ENCODE measurements at places on chromosomes 11 and 22.

DNA sequence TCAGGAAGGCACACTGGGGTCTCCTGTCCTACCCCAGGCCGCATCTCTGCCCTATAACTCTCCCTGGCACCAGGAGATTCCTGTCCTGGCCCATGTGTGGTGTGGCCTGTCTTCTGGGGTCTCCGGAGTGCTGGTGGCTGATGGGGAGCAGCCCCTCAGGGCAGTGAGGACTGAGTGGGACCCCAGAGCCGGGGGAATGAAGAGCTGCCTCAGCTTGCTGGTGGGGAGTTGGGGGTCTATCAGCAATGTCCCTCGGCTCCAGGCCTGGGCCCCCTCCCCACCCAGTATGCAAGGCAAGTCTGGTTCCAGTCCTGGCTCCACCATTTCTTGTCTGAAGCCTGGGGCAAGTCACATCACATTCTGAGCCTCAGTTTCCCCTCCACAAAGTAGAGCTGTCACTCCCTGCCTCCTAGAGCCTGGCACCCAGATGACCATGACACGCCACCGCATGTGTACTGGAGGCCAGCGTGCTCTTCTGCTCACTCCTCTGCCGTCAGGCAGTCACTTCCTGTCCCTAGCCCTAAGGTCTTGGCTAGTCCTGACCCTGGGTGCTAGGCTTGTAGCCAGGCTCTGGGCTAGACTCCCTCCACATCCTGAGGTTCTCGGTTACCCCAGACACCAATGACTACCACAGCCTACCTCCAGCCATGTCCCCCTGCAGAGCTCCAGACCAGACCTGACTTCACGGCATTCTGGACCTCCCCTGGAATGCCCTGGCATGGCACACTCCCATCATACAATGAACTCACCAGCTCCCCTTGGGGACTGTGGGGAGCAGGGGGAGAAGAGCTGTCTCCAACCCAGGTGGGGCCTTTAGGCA lies 12.8 kb downstream of the ARAP1 start:
- DNase-seq: no peak

DNA sequence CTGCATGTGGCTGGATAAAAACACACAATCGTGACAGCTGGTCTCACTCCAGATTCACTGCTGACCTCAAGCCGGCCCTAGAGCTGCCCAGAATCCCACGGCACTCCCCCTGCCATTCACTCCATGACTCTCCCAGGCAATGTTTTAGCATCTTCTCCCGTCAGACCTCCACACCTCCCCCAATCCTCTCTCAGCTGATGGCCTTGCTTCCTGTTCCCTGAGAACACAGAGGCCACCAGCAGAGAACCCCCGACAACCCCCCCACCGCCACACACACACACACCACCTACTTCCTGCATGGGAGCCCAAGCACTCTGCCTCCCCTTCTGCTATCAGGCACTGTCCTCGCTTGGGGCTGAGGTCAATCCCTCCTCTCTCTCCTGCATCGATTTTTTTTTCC lies 9.3 kb downstream of the TNKS1BP1 start:
- no peak for DNase-seq

DNA sequence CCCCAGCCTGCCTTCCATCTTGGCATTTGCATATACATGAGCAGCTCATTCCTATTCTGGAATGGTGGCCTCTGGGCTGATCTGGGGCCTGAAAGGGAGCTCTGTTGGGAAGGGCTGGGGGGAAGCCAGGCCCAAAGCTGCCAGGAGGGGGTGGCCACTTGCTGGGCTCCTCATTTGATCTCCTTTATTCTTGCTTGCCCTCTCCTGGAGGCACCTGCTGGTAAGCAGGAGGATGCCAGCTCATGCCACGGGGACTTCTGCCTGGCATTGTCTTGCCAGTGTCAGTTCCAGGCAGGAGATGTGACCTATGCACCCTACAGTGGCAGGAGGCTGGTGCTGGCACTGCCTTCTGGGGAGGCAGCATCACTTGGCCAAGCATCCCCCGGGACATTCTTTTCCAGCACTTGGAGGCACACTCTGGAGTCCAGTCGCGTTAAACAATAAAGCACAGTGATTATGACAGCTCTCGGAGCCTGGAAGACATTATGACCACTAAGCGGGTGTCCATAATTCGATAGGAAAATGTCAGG lies 128.3 kb downstream of the NTM start:
- no peak for DNase-seq

DNA sequence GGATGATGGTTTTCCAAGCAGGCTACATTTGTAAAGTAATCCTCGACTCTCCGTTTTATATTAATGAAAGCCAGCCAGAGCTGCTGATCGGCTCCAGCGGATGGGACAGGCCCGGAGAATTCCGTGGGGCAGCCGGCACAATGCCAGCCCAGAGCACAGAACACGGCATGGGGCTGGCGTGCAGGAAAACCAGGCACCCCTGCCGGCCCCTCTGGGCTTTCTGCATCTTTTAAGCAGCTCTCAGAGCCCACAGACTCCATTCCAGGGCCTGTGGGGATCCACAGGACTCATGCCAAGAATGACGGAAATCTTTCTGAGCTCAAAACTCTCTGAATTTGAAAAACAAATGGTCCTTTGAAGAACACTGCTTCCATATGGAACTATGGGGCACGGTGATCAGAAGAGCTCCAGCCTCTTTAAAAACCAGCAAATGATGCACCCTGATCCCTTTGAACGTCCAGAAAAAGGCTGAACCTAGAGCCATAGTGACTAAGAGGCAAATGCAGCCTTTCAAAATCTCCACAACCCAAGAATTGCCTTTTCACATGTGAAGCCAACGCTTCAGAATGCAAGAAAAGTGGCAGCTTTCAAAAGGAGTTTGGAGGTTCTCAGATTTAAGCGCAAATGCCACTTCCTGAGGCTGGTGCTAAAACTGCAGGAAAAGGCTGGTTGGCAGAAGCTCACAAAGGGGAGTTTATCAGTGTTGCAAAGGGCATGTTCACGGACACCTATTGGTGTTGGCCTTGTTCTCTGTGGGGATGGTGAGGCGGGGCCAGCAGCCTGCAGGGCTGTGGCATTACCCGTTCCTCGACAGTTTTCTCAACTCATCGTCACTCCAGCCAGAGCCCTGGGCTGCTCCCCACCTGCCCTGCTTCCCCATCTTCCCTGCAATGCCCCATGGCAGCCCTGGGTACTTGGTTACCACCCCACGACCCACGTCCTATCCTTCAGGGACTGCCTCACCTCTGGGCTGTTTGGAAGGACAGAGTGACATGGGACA lies 212.5 kb downstream of the CTTN start:
- no peak for DNase-seq

DNA sequence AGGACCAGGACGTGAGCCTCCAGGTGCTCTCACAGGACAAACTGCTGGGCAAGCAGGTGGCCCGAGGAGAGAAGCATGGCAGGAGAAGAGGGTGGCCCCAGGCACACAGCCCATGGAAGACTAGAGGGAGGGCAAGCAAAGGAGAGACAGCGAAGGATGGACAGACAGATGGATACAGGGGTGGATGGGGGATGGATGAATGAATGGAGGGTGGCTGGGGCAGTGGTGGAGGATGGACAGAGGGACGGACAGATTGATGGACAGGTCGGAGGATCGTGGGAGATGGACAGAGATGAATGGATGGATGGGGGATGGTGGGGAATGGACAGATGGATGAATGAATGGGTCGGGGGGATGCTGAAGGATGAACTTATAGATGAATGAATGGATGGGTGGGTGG lies 22.7 kb downstream of the ARVCF start:
- no peak for DNase-seq
